ENCODE measurements at places on chromosomes 7 and 10. TPM values are rescaled to one million over a fixed set of nuclear protein-coding genes. Genes with fewer than 3 reads are reported as not detected.

GRCh38 chr10:5506751-5507648 is 7.6 kb upstream of the CALML5 start:
- no peak for DNase-seq

GRCh38 chr7:128139406-128139805 is 101.7 kb upstream of the LEP start:
- DNase-seq = no peak

The FAM25G gene
- not detected for total RNA-seq

The C10orf143 gene
- 0.11 TPM for total RNA-seq

DNA sequence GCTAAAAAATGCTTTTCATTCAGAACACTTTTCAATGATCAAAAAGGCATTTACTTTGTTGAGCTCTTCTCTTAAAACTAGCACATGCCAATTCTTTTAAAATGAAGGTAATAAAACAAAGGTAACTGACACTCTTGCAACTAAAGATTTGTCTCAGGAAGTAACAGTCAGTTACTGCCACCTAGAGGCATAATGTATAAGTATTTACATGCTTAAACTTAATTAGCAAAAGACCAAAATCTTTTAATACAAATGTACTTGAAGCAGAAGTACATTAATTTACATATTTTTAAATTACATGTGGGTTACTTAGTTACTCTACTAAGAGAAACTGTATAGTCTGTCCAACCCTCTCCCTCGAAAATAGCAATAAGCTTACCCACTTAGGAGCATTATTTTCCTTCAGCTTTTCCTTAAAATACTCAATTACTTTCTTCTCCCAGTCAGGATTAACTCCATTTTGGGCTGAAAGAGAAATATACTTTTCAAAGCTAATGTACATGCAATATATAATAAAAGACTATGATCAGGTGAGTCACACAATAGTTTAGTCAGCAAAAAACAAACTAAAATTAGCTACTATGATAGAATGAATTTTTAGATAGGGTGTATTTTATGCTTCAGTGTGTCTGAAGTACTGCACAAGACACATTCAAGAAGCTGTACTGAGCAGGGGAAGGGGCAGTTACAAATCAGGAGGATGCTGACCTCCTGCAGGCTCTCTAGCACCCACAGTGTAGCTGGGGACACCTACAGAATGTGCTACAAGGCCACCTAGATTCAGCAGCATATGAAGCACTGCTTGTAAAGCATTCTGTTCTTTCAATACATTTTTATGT is 13.0 kb downstream of the MCMBP start:
- no peak for DNase-seq

DNA sequence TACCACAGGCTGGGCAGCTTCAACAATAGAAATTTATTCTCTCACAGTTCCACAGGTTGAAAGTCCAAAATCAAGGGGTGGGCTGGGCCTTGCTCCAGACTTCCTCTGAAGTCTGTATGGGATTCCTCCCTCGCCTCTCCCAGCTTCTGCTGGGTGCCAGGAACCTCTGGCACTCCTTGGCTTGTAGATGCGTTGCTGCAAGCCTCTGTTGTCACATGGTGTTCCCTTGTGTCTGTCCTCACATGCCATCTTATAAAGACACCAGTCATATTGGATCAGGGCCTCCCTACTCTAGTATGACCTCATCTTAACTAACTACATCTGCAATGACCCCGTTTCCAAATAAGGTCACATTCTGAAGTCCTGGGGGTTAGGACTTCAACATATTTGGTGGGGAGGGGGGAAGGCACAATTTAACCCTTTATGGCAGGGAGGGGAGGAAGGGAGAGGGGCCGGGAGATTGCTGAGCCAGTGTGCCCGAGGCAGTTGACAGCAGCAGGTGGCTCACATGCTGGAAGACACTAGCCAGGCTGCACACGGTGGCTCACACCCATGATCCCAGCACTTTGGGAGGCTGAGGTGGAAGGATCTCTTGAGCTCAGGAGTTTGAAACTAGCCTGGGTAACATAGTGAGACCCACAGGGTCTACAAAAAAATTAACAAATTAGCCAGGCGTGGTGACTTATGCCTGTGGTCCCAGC is 18.8 kb downstream of the ZNF282 start:
- DNase-seq = no peak

All from ascending aorta (tissue), 2 donors.